ENCODE measurements at places on chromosomes 12 and 14.

DNA sequence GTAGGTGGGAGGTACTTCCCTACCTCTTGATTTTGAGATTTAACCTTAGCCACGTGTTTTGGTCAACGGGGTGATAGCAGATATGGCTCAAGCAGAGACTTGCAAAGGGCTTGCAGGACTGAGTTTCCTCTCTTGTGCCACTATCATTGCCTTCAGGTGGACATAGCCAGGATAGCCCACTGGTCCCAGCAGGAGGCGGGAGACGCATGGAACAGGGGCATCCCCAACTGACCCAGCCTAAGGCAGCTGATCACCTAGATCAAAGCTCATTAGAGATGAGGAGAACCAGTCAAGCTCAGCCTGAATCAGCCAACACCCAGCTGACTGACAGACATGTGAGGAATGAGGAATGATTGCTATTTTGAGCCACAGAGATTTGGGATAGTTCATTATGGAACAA, 49.6 kb downstream of the CALM1 start:
- DNase-seq = no peak

DNA sequence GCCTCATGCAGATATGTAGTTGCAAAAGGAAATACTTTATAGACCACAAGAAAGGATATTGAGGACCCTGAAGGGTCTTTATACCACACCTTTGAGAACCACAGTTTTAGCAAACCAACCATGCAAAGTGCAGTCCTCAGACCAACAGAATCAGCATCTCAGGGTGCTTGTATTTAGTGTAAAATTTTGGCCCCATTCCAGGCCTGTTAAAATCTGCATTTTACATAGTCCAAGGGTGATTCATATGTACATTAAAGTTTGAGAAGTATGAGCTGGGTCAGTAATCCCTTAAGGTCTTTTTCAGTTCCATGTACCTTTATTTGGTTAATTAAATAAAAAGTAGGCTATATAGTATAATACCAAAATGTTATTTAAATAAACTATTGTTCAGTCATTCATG, 91.2 kb downstream of the WNK1 start:
- no peak for DNase-seq

DNA sequence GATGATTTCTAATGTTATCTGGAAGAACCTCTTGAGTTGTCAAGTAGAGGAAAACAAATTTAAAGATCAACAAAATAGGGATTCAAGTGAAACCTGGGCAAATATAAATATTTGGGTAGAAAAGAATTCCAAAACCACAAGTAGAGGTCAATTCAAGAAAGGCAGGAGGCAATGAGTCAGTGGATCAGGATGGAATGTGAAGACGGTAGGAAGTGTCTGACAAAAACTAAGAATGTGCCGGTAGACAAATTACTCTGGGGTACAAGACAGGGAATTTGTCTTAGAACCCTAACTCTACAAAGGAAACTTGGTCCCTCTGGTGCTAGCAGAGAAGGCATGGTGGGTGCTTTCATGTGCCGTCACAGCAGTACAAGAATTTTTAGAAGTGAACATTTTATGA, 13.6 kb downstream of the ABCD2 start:
- DNase-seq = no peak

DNA sequence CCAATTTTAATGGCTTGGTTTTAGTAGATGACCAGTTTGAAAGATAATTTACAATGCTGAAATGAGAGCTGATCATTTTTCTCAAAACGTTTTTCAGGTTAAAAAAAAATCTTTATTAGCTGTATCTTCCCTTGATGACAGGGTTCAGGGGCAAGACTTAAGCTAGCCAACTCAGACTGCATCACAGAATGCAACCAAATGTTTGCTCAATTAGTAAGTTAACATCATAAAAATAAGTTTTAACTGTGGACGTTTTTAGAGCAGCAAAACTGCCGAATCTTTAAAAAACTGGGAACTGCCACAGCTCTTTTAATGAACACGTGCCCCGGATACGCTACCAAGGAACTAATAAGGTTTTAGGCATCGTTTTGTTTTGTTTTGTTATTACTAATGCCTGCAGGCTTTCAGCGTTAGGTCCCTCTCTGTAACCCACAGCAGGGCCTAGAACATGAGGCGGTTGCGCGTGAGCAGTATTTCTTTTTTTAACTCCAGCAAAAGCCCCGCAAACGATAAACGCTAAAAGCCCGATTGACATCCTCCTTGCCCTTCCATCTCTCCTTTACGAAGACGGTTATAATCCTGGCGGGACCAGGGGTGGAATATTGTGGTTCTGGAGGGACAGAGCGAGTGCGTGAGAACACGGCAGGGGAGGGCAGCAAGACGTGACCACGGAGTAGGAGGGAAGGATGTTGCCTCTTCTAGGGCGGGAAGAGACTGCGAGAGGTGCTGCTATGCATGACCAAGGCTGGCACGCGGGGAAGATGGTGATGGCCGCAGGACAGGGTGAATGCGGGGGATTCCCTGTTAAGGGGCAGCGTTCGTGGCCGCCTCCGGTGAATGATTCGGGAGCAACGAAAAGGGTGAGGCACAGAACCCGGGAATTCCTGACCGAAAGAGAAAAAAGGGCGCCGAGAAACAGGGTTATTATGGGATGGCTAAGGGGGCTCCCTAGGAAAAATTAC, 652 bp downstream of the SUPT16H start:
- peak; percentile 26 for DNase-seq

GRCh38 chr12:118332511-118332910, 40.2 kb downstream of the TAOK3 start:
- no peak for DNase-seq
